Fibroblast of villous mesenchyme (primary cell): ENCODE measurements at places on chromosomes 13 and 19.
A peak's percentile ranks its signal among the peaks of the same experiment; 100 is the strongest.

GRCh38 chr19:51098365-51099046, 9.7 kb downstream of the CTU1 start:
- DNase-seq, result no peak

- no peak for DNase-seq
Observed at GRCh38 chr13:26538363-26539317, 18.8 kb upstream of the WASF3 start.

GRCh38 chr13:76226941-76227340, 590.8 kb downstream of the LMO7 start:
- DNase-seq, result peak; percentile 17

DNA sequence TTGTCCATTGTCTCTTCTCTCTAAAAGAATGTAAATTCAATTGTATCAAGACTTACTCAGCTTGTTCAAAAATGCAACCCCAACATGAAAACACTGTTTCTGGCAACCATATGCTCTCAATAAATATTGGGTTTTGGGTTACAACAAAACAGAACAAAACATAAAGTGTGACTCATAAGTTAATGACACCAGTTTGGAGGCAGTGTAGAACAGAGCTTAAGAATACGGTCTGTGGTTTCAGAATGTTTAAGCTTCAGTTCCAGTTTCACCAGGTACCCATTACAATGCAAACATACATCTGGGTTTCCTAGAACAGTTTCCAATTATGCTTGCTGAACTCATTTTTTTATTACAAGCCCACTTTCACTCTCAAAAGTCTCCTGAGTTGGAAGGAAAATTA, 285.8 kb upstream of the PCDH9 start:
- peak; percentile 38 for DNase-seq

DNA sequence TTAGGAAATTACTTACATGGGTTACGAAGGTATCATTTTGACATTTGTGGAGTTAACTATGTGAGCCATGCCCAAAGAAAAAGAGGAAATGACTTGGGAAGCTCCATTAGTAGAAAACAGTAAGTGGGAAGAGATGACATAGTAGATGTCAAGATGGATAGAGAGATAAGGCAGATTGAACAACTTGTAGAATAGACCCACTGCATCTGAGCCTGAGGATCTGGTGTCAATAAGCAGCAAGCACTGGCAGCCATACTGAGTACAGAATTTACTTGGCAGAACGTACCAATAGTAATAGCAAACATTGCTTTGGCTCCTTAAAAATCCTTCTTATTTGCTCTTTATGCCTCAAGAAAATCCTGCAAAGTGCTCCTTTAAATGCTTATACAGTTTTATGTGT, 203.8 kb downstream of the GPC6 start:
- DNase-seq, result no peak

GRCh38 chr13:93224535-93224934, 2.1 kb upstream of the GPC6 start:
- DNase-seq, result peak; percentile 63

- no peak for DNase-seq
Observed at GRCh38 chr13:68535329-68535728, 1305.2 kb upstream of the PCDH9 start.

- peak; percentile 67 for DNase-seq
Observed at GRCh38 chr19:6753178-6754031, 13.8 kb downstream of the SH2D3A start.

DNA sequence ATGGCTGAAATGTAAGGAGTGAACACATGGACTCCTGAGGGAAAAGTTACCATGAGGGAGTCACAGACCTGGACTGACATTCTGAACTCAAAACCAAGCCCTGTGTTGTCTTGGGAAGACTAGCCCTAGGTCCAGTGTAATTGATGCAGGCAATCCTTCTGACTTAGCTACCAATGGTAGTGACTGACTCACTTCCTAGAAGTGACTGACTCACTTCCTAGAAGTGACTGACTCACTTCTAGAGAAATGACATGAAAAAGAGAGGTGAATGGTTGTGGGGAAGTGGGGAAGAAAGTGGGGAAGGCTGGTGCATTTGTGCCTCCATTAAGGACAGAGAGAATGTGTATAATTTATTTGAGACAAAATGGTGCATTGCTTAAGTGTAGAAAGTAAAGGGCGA, 49.9 kb downstream of the EDNRB start:
- no peak for DNase-seq

GRCh38 chr13:53241891-53242348, 213.3 kb downstream of the OLFM4 start:
- DNase-seq, result no peak

GRCh38 chr13:59997976-59998375, 165.8 kb downstream of the DIAPH3 start:
- no peak for DNase-seq

- DNase-seq, result no peak
Observed at GRCh38 chr13:72842991-72843390, 61.1 kb downstream of the PIBF1 start.

- DNase-seq, result peak; percentile 8
Observed at GRCh38 chr19:8251025-8251472, 41.9 kb downstream of the CERS4 start.

DNA sequence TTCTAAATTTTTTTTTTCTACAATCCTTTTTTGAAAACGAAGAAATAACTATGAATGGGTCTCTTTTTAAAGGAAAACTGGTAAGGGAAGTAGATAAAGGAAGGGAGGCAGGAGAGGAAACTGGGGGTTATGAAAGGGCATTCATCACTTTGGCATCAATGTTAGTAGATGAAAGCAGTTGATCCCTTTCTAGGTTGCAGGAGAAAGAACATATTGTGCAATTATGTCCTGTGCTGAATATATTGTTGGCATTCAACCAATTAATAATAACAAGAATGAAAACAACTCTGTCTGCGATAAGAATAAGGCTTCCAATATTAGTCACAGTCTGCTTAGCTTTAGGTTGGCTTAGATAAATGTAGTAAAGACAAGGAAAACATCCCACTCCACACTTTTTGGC, 796.8 kb upstream of the KLHL1 start:
- no peak for DNase-seq

- DNase-seq, result no peak
Observed at GRCh38 chr13:46179491-46179908, 2.5 kb downstream of the LCP1 start.

DNA sequence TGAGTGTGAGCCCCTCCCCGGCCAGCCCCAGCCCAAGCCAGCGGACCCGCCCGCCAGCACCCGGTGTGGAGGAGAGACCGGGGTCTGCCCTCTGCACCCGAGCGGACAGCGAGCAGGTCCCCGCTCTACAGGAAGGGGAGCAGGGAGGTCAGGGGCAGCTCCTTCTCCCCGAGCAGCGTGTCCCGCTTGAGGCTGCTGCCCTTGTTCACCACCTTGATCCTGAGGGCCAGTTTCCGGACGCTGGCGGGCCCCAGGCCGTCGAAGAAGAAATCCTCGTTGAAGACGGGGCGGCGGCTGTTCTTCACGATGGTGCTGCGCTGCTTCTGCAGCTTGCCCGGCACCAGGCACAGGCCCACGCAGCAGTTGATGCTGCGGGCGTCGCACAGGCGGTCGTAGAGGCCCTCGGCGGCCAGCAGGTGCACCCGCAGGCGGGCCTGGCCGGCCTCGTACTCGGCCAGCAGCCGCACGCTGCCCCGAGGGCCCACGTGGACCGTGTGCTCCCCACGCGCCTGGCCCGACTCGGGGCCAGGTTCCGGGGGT, 1.9 kb downstream of the C2CD4C start:
- no peak for DNase-seq

DNA sequence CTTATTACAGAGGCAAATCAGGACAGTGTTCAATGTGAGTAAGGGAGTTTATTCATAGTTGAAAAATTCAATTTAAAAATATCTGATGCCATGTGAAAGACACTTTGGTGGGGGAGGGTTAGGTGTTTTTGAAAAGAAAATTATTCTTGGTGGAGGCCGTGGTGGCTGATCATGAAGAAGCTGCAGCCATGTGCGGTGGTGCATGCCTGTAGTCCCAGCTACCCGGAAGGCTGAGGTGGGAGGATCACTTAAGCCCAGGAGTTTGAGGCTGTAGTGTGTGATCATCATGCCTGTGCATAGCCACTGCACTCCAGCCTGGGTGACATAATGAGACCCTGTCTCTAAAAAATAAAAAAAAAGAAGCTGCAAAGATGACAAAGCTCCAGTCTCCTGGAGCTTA, 28.6 kb downstream of the WDFY2 start:
- DNase-seq, result no peak

DNA sequence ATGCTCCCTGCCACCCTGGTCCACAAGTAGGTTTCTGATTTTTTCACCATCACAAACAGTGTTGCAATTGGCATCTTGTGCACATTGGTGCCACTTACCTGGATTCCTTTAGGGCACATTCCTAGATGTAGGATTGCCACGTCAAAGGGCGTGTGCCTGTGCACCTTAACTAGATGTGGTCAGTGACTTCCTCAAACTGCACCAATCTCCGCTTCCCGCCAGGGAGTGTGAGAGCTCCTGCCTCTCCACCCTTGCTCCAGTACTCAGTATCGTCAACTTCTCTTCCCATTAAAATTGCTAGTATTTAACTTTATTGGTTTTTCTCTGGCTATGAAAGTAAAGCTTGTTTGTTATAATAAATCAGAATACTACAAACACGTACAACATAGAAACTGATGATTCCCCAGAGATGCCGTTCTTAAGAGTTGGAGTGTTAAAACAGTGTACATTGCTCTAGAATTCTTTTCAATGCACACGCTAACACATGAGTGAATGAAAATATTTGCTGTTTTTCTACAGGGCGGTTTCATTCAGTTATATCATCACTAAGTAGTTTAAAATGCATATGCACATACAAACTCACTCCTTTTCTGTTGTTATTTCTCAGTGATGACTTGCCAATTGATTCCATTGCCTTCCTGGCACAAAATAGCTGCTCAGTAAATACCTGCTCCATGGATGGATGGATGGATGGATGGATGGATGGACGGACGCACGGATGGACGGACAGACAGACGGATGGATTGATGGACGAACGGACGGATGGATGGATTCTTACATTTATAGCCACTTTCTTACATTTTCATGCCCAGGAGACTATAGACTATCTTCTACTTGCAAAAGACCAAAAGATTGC, 23.4 kb downstream of the CCNE1 start:
- DNase-seq, result no peak

GRCh38 chr19:11506101-11506555, 489 bp upstream of the ZNF653 start:
- DNase-seq, result no peak

DNA sequence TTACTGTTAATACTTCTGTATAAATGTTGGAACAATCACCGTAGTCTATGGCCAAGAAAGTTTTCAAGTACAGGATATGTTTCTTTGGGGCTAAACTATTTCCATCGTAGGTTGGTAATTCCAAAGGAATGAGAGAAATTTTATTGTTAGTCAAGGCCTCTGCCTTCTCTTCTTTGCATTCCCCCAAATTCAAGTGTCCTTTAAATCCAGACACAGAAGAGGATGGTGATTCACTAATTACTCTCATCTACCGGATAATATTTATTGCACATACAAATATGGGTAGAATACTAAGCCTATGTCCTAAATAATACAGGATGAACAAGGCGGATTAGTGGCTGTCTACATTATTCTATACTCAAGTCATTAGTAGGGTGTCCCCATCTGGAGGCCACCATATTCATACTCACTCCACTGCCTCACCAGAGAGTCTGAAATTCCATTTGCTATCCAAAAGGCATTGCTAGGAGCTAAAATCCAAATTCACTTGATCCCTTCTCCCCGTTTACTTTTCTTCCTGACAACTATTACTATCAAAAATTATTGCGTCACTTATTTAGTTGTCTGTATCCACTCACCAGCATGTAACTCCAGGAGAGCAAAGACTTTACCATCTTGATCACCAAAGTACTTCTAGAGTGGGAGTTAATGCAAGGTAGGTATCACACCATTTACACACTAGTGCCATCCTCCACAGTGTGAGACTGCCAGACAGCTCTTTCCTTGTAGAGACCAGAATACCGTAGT, 82.4 kb upstream of the SGCG start:
- no peak for DNase-seq

- DNase-seq, result no peak
Observed at GRCh38 chr13:110915874-110916206, 971 bp upstream of the ANKRD10 start.

GRCh38 chr19:11261431-11261970, 823 bp downstream of the DOCK6 start:
- no peak for DNase-seq

- peak; percentile 38 for DNase-seq
Observed at GRCh38 chr13:110393761-110394160, 86.7 kb downstream of the COL4A2 start.

DNA sequence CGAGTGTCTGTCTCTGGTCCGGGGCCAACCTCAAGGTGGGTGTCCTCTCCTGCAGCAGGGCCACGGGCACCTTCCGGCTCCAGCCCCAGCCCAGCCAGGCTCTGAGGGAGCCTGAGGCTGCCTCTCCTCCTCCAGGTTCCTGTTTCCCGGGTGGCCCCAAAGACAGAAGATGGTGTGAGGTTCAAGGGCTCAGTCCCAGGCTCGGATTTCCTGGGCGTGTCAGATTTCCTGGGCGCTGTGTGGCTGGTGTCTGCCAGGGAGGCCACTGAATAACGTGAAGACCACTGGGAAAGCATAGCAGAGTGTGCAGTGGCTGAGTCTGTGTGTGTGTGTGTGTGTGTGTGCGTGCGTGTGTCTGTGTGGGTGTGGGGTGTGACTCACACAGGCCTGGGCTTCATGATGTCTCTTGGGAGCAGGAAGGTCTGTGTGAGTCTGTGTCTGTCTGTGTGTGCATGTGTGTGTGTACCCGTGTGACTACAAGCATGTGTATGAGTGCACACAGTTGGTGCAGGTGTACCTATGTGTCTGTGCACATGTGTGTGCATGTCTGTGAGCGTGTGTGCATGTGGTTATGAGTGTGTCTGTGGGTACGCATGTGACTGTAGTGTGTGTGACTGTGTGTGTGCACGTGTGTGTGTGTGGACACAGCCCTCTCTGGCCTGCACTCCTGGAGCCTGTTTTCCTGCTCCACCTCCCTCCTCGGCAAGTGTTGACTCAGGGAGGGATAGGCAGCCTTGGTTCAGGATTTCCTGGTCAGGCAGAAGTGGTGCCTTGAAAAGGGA, 28.3 kb downstream of the CEBPA start:
- peak; percentile 81 for DNase-seq

DNA sequence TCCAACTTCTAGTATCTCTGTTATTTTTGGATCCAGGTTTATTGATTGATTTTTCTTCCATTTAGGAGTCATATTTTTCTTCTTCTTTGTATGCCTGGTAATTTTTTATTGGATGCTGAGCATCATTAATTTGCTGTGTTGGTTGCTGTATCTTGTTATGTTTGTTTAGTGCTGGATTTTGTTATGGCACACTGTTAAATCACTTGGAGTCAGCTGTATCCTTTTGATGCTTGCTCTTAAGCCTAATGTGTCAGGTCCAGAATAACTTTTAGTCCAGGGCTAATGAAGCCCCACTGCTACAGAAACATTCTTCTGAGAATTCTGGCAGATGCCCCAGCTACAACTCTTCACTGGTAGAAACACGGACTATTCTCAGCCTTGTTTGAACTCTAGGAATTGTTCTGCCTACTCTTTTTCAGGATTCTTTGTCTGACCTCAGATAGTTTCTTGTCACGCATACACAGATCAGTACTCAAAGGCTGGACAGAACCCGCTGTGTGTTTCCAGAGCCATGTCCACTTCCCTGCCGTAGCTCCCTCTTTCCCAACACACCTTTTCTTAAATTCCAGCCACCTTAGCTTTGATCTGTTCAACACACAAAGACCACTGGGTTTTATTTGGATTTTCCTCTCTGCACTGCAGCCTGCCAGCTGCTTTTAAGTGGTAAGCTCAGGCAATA, 137.1 kb upstream of the WASF3 start:
- no peak for DNase-seq
